Activated T-helper 2 cell treated with anti-CD3 and anti-CD28 coated beads, Interferon-gamma antibody, Interleukin-2, Interleukin-4, amounts not matched to agents 10 μg/mL and 5 μg/mL and 100 μg/mL, durations not matched to agents 14 hours and 24 hours and 36 hours (primary cell): ENCODE measurements at places on chromosomes 1 and 21.

- no peak overlapping the region for H3K27ac ChIP-seq
- H3K27me3 ChIP-seq = peaks cover 47% of the 10 kb centered on the region
- no peaks in the 10 kb centered on the region for H3K36me3 ChIP-seq
- no peaks in the 10 kb centered on the region for H3K4me1 ChIP-seq
- H3K4me3 ChIP-seq = no peak overlapping the region
- DNase-seq = no peak
These were observed 28.7 kb downstream of the PDE4B start for GRCh38 chr1:65821386-65821785.

- H3K4me1 ChIP-seq = no peaks in the 10 kb centered on the region
- H3K27me3 ChIP-seq = peaks cover 2% of the 10 kb centered on the region
- no peak for DNase-seq
- H3K27ac ChIP-seq = no peak overlapping the region
- no peaks in the 10 kb centered on the region for H3K36me3 ChIP-seq
- no peak overlapping the region for H3K4me3 ChIP-seq
These were observed 92.1 kb downstream of the NAV1 start for GRCh38 chr1:201631037-201631436.

DNA sequence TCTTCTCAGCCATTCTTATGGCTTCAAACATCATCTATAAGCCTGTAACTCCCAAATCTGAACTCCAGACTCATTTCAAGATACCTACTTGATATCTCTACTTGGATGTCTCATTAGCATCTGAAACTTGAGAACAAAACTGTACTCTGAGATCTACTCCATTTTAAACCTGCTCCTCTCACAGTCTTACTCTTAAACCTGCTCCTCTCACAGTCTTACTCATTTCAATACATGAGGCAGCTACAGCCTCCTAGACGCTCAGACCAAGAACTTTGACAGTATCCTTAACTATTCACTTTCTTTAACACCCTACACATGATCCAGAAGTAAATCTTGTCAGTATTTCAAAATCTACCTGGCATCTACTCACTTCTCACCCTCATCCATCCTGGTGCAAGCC, 54.3 kb downstream of the NBPF6 start:
- no peak overlapping the region for H3K27ac ChIP-seq
- H3K4me1 ChIP-seq = peaks cover 2% of the 10 kb centered on the region
- no peak overlapping the region for H3K4me3 ChIP-seq
- peaks cover 38% of the 10 kb centered on the region for H3K27me3 ChIP-seq
- no peak for DNase-seq

GRCh38 chr1:6101826-6102531, 56.3 kb downstream of the KCNAB2 start:
- no peak for DNase-seq
- no peak overlapping the region for H3K4me3 ChIP-seq
- peaks cover 16% of the 10 kb centered on the region for H3K36me3 ChIP-seq
- H3K4me1 ChIP-seq = no peaks in the 10 kb centered on the region

DNA sequence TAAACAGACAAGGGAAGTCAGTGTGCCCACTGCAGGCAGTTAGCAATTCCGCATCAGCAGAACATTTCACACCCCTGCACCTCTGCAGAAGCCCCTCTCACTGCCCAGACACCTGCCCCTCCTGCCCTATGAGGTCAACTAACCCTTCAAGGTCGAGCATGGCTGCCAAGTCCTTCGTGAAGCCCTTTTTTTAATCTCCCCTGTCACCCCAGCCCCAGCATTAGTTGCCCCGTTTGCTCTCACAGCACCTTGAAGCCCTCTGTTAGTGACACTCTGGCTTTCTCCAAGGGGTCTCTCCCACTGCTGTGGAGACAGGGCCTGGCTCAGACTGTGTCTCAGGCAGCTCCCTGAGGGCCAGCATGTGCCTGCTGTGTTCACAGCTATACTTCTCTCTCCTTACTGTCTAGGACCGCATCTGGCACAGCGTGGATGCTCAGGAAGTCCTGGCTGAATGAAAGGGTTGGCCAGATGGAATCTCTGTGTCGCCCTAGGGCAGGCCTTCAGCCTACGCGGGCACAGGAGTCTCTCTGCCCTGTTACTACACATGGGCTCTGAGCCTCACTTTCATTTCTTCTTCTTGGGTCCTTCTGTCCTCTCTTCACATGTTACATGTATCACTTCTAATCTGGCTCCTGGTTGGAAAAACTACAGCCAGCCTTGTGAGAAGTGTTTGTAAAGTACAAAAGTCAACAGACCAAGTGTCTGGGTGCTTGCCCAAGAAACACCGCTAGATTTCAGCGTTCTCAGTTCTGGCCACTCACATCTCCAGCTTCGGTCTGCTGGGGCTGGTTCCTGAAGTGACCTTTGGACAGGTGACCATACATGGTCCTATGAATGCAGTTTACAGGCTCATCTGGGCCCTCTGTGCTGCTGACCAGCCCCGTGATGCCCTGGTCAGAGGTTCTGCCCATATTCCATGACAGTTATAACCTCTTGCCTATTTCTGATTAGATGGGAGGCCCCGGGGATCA, 19.7 kb downstream of the SLC2A1 start:
- peak overlapping the region; percentile 11 for H3K4me3 ChIP-seq
- DNase-seq = no peak
- H3K4me1 ChIP-seq = peaks cover 89% of the 10 kb centered on the region
- no peaks in the 10 kb centered on the region for H3K27me3 ChIP-seq
- peak overlapping the region; percentile 87 for H3K27ac ChIP-seq

DNA sequence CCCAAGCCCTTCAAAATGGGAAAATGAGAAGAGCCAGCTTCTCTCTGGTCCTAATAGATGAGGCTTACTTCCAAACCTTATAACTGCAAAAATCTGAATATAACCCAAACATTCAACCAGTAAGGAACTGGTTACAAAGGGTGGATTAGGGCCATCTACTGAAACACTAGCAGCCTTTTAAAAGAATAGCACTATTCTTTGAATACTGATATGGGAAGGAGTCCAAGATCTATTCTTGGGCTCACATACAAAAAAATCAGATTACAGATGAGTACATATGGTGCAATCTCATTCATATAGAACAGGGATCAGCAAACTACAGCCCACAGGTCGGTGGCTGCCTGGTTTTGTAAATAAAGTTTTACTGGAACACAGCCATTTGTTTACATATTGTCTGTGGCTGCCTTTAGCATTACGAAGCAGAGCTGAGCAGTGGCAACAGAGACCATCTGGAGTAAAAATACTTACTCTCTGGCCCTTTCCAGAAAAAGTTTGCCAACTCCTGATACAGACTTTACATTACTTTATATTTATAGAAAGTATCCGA, 167.7 kb downstream of the ZSCAN20 start:
- no peaks in the 10 kb centered on the region for H3K36me3 ChIP-seq
- no peak overlapping the region for H3K4me3 ChIP-seq
- DNase-seq = no peak
- no peak overlapping the region for H3K27ac ChIP-seq
- no peaks in the 10 kb centered on the region for H3K4me1 ChIP-seq
- H3K27me3 ChIP-seq = no peaks in the 10 kb centered on the region

DNA sequence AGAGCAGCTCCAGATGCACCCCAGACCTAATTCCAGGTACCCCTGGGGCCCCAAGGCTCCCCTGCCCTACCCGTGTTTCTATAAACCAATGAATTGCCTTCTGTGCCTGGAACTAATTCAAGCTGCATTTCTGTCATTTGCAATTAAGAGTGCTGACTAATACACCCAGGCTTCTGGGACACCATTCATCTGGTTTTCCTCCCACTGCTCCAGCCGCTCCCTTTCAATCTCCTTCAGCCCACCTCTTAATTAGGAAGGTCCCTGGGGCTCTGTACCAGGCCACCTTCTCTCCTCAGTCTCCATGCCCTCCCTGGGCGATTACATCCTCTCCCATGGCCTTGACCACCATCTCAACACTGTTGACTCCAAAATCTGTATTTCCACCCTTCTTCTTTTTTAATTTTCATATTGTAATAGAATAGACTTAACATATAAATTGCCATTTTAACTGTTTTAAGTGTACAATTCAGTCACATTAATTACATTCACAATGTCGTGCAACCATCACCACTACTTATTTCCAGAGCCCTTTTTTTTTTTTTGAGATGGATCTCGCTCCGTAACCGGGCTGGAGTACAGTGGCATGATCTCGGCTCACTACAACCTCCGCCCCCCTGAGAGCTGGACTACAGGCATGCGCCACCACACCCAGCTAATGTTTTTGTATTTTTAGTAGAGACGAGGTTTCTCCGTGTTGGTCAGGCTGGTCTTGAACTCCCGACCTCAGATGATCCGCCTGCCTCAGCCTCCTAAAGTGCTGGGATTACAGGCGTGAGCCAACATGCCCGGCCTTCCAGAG, 9.2 kb upstream of the GJB3 start:
- H3K36me3 ChIP-seq = no peaks in the 10 kb centered on the region
- H3K4me1 ChIP-seq = no peaks in the 10 kb centered on the region
- no peak for DNase-seq

- no peaks in the 10 kb centered on the region for H3K36me3 ChIP-seq
- H3K27ac ChIP-seq = no peak overlapping the region
- H3K27me3 ChIP-seq = peaks cover 3% of the 10 kb centered on the region
- no peak overlapping the region for H3K4me3 ChIP-seq
- no peaks in the 10 kb centered on the region for H3K4me1 ChIP-seq
These were observed 127.7 kb upstream of the ZBTB40 start for GRCh38 chr1:22323846-22324504.

- DNase-seq = no peak
- peaks cover 14% of the 10 kb centered on the region for H3K4me1 ChIP-seq
- H3K27me3 ChIP-seq = peaks cover 46% of the 10 kb centered on the region
- H3K4me3 ChIP-seq = no peak overlapping the region
- no peak overlapping the region for H3K27ac ChIP-seq
These were observed 61.6 kb upstream of the LAPTM5 start for GRCh38 chr1:30819244-30819571.

GRCh38 chr21:34900376-34900775, 148.7 kb downstream of the RUNX1 start:
- peaks cover 31% of the 10 kb centered on the region for H3K4me1 ChIP-seq
- H3K4me3 ChIP-seq = no peak overlapping the region
- no peak for DNase-seq
- H3K27me3 ChIP-seq = no peaks in the 10 kb centered on the region
- H3K27ac ChIP-seq = no peak overlapping the region

DNA sequence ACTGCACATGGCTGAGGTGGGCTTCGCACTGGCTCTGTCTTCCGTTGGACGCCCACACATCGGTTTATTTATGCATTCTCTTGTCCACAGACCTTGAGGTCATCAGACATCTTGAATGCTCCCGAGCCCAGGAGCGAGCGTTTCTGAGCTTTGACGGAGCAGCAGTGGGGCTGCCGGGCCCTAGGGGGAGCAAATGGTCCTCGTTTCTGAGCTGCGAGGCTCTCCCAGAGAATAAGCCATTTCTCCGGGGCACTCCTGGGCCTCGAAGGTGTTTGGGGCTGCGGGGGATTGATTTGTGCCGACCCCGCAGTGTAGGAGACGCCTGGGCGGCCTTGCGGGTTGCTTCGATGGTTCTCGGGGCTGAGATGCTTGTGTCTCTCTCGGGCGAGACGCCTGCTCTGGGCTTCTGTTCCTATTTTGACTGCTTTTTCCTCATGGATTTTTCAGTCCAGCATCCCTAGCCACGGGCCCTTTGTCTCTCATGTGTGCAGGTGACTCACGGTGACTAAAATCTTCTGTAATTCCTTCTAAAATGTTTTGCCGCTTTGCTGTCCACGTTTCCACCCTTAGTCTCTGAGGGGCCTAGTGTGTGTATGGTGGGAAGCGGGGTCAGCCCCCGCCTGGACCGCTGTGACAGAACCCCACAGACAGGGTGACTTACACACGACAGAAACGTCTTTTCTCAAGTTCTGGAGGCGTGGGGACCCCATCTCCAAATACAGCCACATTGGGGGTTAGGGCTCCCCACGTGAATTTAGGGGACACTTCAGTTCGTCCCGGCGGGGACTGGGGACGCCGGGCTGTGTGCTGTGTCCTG, 62.1 kb downstream of the FAAP20 start:
- H3K4me3 ChIP-seq = peak overlapping the region; percentile 76
- DNase-seq = no peak
- peaks cover 8% of the 10 kb centered on the region for H3K4me1 ChIP-seq
- no peaks in the 10 kb centered on the region for H3K36me3 ChIP-seq
- no peaks in the 10 kb centered on the region for H3K27me3 ChIP-seq
- peak overlapping the region; percentile 52 for H3K27ac ChIP-seq

DNA sequence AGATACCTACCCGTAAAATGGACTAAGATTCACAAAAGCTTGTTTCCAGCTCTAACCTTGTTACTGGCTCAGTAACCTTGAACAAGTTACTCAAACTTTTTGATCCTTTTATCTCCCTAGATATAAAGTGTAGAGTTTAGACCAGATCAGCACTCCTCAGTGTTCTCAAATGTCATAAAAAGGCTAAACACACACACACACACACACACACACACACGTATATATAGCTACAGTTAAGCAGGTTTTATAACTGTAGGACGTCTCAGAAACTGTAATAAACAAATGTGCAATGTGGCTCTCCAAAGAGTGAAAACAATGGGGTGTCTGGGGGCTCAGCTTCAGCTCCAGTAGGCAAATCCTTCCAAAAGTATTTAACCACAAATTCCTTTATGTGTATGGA, 34.0 kb downstream of the KCNJ15 start:
- H3K27ac ChIP-seq = no peak overlapping the region
- peaks cover 10% of the 10 kb centered on the region for H3K27me3 ChIP-seq
- no peak for DNase-seq
- H3K4me1 ChIP-seq = peaks cover 6% of the 10 kb centered on the region
- H3K4me3 ChIP-seq = no peak overlapping the region

- H3K36me3 ChIP-seq = no peaks in the 10 kb centered on the region
- H3K27ac ChIP-seq = no peak overlapping the region
- H3K4me3 ChIP-seq = no peak overlapping the region
- DNase-seq = no peak
These were observed 191.7 kb upstream of the ARHGEF16 start for GRCh38 chr1:3262681-3263286.

GRCh38 chr1:167453123-167453522, 65.2 kb downstream of the CD247 start:
- H3K36me3 ChIP-seq = peaks cover 48% of the 10 kb centered on the region
- no peak for DNase-seq
- peak overlapping the region; percentile 45 for H3K4me3 ChIP-seq
- H3K27me3 ChIP-seq = no peaks in the 10 kb centered on the region

DNA sequence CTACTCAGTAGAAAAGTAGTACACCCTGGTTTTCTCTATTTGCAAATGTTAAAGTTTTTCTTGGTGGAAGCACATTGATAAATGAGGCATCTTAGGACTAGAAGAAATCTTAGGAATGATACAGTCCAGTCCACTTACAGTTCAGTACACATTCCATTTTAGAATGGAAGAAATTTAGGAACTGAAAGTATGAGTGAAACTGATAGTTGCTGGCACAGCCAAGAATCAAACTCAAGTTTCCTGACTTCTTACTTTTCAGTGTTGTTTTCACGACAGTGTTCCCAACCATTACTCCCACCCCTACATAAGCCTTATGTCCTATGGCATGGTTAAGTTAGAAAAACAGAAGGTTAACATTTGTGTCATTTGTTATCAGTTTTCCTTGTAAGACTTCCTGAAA, 258.5 kb downstream of the BACH1 start:
- no peak for DNase-seq
- no peaks in the 10 kb centered on the region for H3K27me3 ChIP-seq
- H3K4me3 ChIP-seq = no peak overlapping the region
- no peak overlapping the region for H3K27ac ChIP-seq
- no peaks in the 10 kb centered on the region for H3K36me3 ChIP-seq

- peak overlapping the region; percentile 95 for H3K4me3 ChIP-seq
- H3K36me3 ChIP-seq = peaks cover 77% of the 10 kb centered on the region
- no peaks in the 10 kb centered on the region for H3K27me3 ChIP-seq
These were observed 4.1 kb downstream of the TAGLN2 start for GRCh38 chr1:159921251-159921650.
